Type B pancreatic cell (in vitro differentiated cells): ENCODE measurements at places on chromosomes 1 and 21. TPM values are rescaled to one million over a fixed set of nuclear protein-coding genes. Genes with fewer than 3 reads are reported as not detected.

GRCh38 chr21:34690041-34690792 is 21.4 kb downstream of the CLIC6 start:
- DNase-seq: no peak
- H3K27me3 ChIP-seq: peaks cover 16% of the 10 kb centered on the region
- peak overlapping the region; percentile 1 for H3K27ac ChIP-seq
- no peaks in the 10 kb centered on the region for H3K36me3 ChIP-seq
- H3K4me1 ChIP-seq: peaks cover 6% of the 10 kb centered on the region
- no peak overlapping the region for H3K4me3 ChIP-seq

DNA sequence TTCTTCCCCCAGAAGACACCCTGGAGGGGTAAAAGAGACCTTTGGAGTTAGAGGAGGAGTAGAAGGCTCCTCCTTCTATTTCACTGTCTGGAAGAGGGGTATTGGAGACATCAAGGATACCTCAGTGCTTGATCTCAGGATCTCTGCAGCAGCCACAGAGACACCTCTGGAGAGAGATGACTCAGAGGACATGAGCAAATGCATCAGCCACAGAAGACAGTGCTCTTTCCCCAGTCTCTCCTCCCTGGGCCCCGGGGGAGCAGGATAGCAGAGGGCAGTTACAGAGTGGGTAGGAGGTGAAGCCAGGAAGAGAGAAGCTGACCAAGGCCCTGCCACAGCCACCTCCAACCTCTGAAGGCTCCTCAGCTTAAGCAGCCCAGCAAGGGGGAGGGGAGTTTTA is 15.3 kb upstream of the TEDDM1 start:
- no peak overlapping the region for H3K4me3 ChIP-seq
- H3K27me3 ChIP-seq: peaks cover 5% of the 10 kb centered on the region
- no peaks in the 10 kb centered on the region for H3K36me3 ChIP-seq
- no peaks in the 10 kb centered on the region for H3K4me1 ChIP-seq

DNA sequence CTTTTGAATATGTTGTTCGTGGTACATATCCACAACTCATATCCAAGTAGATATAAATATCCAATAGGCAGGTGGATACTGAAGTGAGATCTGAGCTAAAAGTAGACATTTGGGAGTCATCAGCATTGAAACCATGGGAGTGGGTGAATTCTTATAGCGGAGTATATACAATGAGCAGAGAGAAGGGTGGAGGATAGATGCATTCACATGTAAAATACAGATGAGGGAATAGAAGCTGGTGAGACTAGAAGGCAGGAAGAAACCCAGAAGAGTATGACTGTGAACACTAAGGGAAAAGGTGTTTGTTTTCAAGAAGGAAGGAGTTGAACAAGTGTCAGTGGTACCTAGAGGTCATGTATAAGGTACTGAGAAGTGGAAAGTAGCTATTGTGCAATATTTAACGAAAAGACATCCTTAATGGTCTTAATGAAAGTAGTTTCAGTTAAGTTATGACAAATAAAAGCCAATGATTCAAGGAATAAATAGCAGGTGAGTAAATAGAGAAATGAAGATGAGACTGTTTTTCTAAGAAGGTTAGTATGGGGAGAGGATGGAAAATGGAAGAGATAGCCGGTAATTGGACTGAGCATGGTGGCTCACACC is 181.6 kb upstream of the CACYBP start:
- no peaks in the 10 kb centered on the region for H3K36me3 ChIP-seq
- H3K4me3 ChIP-seq: no peak overlapping the region
- no peak for DNase-seq
- H3K4me1 ChIP-seq: no peaks in the 10 kb centered on the region

- H3K4me1 ChIP-seq: peaks cover 37% of the 10 kb centered on the region
- H3K27me3 ChIP-seq: peaks cover 3% of the 10 kb centered on the region
- DNase-seq: no peak
- H3K4me3 ChIP-seq: no peak overlapping the region
- no peak overlapping the region for H3K27ac ChIP-seq
Measured at GRCh38 chr1:96999191-96999590, 277.6 kb downstream of the PTBP2 start.

DNA sequence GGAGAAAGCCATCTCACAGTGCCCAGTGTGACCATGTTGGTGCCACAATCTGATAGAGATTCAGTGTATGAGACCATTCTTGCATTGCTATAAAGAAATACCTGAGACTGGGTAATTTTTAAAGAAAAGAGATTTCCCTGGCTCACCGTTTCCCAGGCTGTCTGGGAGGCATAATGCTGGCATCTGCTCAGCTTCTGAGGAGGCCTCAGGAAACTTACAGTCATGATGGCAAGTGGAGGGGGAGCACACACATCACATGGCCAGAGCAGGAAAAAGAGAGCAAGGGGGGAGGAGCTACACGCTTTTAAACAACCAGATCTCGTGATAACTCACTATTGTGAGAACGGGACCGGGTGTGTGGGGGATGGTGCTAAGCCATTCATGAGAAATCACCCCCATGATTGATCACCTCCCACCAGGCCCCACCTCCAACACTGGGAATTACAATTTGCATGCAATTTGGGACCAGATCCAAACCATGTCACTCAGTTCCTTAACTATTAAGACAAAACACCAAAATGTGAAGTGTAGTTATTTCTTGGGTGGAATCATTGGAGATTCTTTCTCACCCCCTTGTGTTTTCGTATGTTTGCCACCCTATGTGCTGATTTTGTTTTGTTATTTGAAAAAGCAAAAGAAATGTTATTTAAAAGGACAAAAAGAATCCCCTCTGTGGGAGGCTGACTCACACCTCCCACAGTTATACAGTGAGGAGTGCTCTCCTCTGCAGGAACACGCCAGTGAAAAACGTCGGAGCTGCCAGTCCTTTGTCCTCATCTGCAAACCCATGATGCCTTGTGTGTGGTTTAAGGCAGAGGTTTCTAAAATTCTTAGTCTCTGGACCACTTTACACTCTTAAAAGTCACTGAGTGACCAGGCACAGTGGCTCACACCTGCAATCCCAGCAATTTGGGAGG is 46.9 kb upstream of the IFNLR1 start:
- H3K4me1 ChIP-seq: peaks cover 19% of the 10 kb centered on the region
- no peaks in the 10 kb centered on the region for H3K27me3 ChIP-seq
- DNase-seq: no peak
- H3K27ac ChIP-seq: no peak overlapping the region
- H3K36me3 ChIP-seq: no peaks in the 10 kb centered on the region

- DNase-seq: no peak
- H3K36me3 ChIP-seq: no peaks in the 10 kb centered on the region
- peak overlapping the region; percentile 13 for H3K4me3 ChIP-seq
- no peak overlapping the region for H3K27ac ChIP-seq
- H3K27me3 ChIP-seq: no peaks in the 10 kb centered on the region
Measured at GRCh38 chr21:17003258-17003615, 509.6 kb upstream of the CXADR start.

DNA sequence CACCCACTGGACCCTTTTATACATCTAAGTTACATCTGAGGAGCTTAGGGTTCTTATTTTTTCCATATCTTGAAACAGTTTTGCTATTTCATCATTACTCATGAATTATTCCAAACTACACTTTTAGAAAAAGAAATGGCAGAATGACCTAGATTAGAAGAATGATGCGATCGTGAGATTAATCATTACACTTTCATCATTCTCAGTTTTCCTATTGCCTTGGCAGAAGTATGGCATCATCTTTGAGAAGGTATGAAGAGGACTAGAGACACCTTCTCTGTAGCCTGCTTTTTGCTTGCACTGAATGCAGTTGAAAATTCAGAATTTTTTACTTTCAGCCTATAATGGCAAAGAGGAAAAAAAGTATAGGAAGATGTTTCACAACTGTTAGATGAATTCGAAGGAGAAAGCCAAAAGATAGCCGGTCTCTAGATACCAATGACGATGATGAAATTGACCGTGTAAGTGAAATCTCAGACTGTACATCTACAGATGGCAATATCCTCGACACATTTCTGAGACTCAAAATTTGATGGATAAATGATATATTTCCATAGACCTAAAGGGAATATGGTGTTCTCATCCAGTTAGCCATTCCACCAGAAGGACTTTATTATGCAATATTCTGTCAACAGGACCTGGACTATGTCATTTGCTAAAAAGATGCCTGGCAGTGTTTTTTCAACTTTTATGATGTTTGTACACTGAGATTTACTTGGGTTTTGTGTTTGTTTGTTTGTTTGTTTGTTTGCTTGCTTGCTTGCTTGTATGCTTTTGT is 191.8 kb downstream of the TOMM20 start:
- no peak overlapping the region for H3K27ac ChIP-seq
- H3K36me3 ChIP-seq: no peaks in the 10 kb centered on the region
- no peak overlapping the region for H3K4me3 ChIP-seq
- no peaks in the 10 kb centered on the region for H3K27me3 ChIP-seq

The KIF21B gene
- 0.79 and 7.6 TPM in 2 replicates for total RNA-seq

The SPATA6 gene
- total RNA-seq: 7.3 and 23.5 TPM in 2 replicates

The SRSF11 gene
- total RNA-seq: 158 and 217 TPM in 2 replicates
